ENCODE measurements at places on chromosomes 2 and 18.

- peak; percentile 44 for DNase-seq
Measured at GRCh38 chr2:85318222-85319074, 9.3 kb downstream of the TGOLN2 start.

- DNase-seq, result no peak
Measured at GRCh38 chr18:59049721-59050660, 89.7 kb upstream of the SEC11C start.

DNA sequence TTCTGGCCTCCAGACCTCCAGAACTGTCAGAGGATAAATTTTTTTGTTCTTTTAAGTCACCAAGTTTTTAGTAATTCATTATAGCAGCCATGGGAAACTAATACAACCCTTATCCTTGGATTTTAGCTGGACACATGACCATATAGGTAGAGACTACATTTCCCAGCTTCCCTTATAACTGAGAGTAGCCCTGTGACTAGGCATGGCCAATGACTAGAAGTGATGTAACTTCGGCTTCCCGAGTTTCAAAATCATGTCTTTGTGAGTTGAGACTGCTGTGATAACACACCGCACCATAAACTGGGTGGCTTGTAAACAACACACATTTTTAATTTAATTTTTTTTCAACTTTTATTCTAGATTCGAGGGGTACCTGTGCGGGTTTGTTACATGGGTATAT is 134.0 kb upstream of the SERTAD2 start:
- no peak for DNase-seq

DNA sequence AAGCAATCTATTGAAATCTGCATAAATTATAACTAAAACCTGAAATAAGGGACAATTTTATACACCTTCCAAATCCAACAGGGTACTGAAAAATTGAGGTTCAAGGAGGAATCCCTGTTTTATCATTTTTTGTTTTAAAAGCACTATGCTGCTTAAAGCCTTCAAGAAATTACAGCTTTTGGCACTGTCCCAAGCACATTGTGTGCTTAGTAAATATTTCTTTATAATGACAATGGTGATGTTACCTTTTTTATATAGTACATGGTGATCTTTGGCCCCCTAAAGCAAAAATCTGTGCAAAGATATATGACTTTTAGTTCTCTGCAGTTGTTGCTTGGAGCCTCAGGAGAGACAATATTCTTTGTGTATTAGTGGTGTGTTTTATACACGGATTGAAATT is 71.6 kb upstream of the EFEMP1 start:
- DNase-seq, result no peak

GRCh38 chr18:79763407-79763806 is 34.3 kb upstream of the KCNG2 start:
- DNase-seq, result no peak

DNA sequence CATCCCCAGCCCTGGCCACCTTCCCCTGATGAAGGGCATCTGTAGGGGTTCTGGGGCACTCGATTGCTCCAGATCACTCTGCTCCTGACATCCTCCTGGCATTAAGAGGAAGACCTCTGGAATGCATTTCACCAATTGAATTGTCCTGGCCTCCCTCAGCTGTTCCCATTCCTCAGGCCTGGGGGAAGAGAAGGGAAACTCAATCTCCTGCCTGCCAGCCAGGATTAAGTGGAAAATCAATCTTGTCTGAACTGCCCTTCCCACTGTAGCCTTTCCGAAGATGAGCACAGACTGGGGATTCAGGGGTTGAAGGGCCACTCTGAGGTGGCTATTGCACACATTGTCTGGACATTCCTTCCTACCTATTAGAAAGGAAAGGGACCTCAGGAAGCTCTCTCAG is 99.8 kb downstream of the ALK start:
- DNase-seq, result no peak

GRCh38 chr2:27086724-27087593 is at the start of gene KHK:
KHK (plus strand) TSS chr2:27086772; CDS start chr2:27087260, 488 bp downstream.
- no peak for DNase-seq

DNA sequence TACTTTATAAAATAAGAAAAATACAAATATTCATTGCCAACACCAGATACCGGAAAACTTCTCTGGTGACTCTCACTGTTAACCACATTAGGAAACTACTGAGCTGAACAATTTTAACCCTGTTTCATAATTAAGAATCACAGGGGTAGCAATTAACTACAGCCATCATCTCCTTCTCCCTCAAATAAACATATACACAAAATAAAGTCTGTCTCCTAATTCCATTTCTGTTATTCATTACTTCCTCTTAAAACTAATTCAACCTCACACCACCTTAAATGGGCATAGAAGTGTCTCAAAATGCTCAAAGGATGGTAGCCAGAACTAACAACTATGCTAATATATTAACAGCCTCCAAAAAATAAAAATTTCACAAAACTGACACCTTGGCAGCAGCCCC is 60.7 kb downstream of the ACVR1 start:
- no peak for DNase-seq

GRCh38 chr2:223176970-223177369 is 125.0 kb downstream of the KCNE4 start:
- no peak for DNase-seq

- peak; percentile 24 for DNase-seq
Measured at GRCh38 chr2:162297925-162298552, 20.4 kb downstream of the IFIH1 start.

GRCh38 chr2:95297639-95298395 is 670 bp downstream of the KCNIP3 start:
- no peak for DNase-seq

GRCh38 chr2:218832081-218832480 is 478 bp upstream of the PRKAG3 start:
- no peak for DNase-seq

DNA sequence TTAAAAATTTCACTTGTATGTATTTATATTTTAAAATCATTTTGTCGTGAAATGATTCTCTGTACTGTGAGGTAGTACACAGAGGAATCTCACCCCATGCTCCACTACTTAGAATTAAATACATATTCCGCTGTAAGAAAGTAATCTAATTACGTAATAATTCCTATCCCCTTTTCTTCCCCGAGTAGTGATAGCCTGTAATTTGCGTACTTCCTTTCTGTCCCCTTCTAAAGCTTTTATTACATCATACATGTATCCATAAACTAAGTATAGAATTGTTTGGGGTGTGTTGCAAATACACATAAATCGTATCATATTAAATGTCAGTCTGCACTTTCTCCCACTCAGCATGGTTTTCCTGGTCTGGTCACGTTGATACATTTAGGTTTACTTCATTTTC is 12.4 kb upstream of the CHCHD5 start:
- DNase-seq, result no peak

DNA sequence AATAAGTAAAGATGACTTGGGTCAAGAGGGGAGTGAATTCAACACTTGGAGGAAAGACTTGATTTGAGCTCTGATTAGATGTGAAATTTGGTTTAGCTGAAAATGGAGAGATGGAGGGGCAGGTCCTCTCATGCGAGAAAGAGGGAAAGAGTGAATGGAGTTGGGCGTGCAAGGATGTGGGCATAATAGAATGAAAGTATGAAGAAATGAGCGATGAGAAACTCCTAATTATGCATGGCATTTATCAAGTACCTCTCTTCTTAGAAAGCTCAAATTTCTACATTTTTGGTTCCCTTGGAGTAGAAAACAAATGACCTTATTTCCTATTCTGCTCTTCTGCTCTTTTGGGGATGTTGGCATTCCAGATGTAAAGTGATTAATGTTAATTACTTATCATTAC is 161.5 kb downstream of the PHLPP1 start:
- no peak for DNase-seq

DNA sequence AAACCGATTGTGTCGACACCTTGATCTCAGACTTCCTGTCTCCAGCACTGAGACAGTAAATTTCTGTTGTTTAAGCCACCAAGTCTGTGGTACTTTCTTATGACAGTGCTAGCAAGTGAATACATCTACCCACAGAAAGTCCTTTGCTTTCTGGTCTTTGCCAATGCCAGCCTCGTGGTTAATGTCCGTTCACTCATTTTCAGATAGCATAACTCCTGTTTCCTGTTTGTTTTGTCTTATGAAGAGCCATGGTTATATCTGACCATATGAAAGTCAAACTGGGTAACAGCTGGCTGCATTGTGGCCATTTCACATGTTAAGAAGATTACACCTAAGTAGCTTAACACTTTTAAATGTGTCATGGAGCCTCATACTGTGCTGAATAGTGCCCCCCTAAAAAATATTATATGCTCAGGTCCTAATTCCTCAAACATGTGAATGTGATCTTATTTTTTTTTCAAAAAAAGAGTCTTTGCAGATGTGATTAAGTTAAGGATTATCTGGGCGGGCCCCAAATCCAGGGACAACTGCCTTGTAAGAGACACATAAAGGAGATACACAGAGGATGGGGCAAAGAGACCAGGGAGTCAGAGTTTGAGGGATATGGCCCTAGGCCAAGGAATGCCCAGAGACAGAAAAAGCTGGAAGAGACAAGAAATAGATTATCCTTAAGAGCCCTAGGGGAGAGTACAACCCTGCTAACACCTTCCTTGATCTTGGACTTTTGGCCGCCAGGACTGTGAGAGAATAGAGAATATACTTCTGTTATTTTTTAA is 118.0 kb downstream of the KCNE4 start:
- DNase-seq, result no peak

DNA sequence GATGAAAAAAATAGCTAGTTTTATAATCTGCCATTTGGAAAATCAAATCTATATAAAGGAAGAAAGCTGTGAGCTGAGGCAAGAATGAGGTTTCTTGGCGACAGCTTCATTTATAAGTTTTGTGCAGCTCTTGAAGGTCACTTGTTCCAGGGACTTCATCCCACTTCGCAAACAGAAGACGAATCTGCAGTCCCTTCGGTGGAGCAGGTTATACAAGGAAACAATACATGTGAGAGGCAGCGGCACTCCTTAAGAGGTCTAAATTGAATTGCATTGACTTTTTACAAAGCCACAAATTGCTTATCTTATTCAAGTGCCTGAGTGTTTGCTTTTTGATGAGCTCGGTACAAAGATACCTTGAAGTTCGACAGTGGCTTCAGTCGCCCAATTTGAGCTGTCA is 72.2 kb downstream of the C1QL2 start:
- no peak for DNase-seq

- DNase-seq, result no peak
Measured at GRCh38 chr2:186784930-186785329, 64.0 kb downstream of the ZSWIM2 start.

- DNase-seq, result no peak
Measured at GRCh38 chr2:40103163-40103562, 324.1 kb upstream of the THUMPD2 start.

DNA sequence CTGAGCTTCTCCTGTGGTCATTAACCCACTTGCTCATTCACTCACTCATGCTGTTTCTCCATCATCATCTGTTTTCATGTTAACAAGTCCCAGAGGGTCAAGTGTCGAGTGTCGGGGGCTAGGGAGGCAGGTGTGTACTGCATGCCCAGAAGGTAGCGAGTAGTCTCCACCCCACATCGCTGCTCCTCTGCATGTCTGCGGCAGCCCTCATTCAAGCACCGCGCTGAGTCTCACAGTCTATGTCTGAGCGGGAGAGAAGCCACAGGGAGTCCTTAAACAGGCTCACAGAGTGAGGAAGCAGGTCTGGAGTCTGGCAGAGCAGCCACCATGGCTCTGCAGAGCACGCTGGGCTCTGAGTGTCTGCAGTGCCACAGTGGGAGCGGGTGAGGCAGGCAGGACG is 121.3 kb upstream of the IL1R2 start:
- DNase-seq, result no peak

DNA sequence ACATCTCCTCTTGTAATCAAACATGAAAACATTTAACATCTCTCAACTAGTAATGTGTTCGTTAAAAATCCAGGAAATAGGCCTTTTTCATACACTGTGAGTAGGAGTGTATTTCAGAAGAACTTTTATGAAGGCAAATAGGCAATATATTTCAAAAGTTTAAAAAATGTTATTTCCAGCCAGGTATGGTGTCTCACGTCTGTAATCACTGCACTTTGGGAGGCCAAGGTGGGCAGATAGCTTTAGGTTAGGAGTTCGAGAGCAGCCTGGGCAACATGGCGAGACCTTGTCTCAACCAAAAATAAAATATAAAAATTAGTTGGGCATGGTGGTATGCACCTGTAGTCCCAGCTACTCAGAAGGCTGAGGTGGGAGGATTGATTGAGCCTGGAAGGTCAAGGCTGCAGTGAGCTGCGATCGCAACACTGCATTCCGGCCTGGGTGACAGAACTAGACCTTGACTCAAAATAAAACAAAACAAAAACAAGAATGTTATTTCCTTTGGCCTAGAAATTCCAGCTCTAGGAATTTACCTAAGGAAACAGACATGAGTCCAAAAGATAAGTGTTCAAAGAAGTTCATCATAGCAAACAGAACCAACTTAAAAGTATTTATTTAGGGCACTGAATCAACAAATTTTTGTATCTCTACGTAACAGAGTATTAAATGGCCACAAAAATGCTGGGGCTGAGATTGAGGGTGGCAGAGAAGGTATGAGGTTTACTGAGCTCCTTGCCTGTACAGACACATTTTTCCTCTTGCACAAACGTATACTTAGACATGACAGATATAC is 14.9 kb downstream of the RBKS start:
- DNase-seq, result no peak

- no peak for DNase-seq
Measured at GRCh38 chr18:31203096-31203793, 40.6 kb upstream of the DSC1 start.

- no peak for DNase-seq
Measured at GRCh38 chr18:74622072-74622471, 24.4 kb downstream of the ZNF407 start.

GRCh38 chr2:1995987-1996386 is 251.7 kb upstream of the PXDN start:
- DNase-seq, result peak; percentile 17

- DNase-seq, result no peak
Measured at GRCh38 chr18:78126536-78126935, 853.1 kb upstream of the SALL3 start.

GRCh38 chr18:37563931-37564392 is 1.6 kb downstream of the CELF4 start:
- DNase-seq, result no peak

DNA sequence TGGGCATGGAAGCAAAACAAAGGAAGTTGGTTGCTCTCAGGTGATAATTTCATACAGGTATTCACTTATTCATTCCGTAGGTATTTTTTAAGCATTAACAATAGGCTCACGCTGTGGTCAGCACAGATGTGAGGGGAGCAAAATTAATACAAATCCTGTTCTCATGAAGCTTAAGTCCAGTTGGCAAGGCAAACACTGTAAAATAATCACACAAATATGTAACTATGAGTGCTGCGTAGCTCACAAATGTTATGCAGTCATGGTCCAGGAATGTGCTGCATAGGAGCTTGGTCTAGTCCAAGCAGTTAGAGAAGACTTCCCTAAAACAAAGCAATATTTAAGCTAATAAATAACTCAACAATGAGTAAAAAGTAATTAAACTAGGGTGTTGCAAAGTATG is 23.9 kb downstream of the SP5 start:
- no peak for DNase-seq

GRCh38 chr2:160720098-160720497 is 226.5 kb upstream of the RBMS1 start:
- DNase-seq, result no peak

- DNase-seq, result no peak
Measured at GRCh38 chr2:51695531-51695930, 663.6 kb upstream of the NRXN1 start.

- no peak for DNase-seq
Measured at GRCh38 chr2:67322353-67323001, 74.7 kb upstream of the ETAA1 start.
